Peyer's patch (tissue), 4 donors: ENCODE measurements at places on chromosomes 2 and 18.

- H3K4me1 ChIP-seq = no peaks in the 10 kb centered on the region
- no peaks in the 10 kb centered on the region for H3K36me3 ChIP-seq
- no peaks in the 10 kb centered on the region for H3K27me3 ChIP-seq
Measured at GRCh38 chr2:66813525-66813924, 378.6 kb downstream of the MEIS1 start.

- DNase-seq = no peak
- H3K4me3 ChIP-seq = no peak overlapping the region
- H3K27me3 ChIP-seq = no peaks in the 10 kb centered on the region
- no peak overlapping the region for H3K27ac ChIP-seq
- H3K4me1 ChIP-seq = no peaks in the 10 kb centered on the region
- no peaks in the 10 kb centered on the region for H3K36me3 ChIP-seq
Measured at GRCh38 chr2:225008935-225009334, 33.3 kb downstream of the DOCK10 start.

DNA sequence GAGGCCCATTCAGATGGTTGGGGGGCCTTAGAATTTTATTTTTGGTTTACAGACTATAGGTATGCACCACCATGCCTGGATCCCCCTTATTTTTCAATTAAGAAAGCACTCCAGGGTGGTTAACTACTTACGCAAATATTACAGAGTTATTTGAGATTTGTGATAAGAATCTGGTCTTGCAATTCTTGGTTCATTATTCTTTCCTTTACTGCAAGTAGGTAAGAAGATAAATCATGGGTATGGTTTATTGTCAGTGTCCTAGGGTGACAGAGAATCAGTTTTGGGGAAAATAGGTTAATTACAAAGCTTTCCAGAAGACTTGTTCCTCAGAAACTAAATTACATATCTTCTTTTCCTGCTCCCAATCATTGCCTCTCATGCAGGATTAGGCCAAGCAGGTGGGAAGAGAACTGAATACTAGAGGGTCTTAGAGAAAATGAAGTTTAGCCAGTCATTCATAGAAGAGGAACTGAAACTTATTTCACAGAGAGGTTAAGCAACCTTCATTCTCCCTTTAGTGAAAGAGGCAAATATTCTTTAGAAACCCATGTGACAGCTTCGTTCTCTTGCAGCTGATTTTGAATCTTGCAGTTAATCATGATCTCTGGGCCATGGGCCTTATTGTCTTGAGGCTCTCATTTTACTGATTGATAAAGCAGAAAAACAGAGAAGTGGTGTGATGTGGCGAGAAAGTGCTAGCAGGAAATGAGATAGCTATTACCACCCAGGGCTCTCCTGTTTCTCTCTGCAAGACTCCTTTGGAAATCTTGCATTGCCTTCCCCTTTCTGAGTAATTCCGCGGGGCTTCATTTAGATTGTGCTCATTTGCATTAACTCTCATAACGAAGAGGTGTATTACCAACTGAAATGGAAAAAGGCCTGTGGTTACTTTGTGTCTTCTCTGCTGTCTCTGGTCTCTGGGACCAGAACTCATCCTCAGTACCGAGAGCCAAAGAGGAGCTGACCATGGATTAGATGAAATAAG, 44.8 kb upstream of the ARHGAP25 start:
- DNase-seq = no peak
- H3K27ac ChIP-seq = no peak overlapping the region
- H3K4me3 ChIP-seq = no peak overlapping the region
- no peaks in the 10 kb centered on the region for H3K27me3 ChIP-seq
- H3K36me3 ChIP-seq = no peaks in the 10 kb centered on the region
- no peaks in the 10 kb centered on the region for H3K4me1 ChIP-seq

DNA sequence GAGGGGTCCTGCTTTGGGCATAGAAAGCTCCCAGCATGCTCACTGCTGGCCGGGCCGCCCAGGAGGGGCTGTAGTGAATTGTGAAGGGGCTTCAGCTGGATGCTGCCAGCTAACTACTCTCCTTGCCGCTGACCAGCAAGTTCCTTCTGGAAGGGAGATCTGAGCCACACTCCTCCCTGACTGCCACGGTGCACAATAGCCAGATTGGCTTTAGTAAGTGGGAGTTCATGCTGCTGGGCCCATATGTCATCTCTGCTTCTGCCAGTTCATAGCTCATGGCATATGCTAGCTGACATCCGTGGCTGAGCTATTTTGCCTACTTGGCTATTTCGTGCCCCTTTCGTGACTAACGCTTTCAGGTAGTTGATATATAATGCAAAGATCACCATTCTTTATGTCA, 51.6 kb upstream of the ROCK2 start:
- no peak for DNase-seq
- H3K4me3 ChIP-seq = no peak overlapping the region
- H3K27ac ChIP-seq = no peak overlapping the region
- no peaks in the 10 kb centered on the region for H3K27me3 ChIP-seq

GRCh38 chr2:69703189-69703588, 38.7 kb upstream of the ANXA4 start:
- no peaks in the 10 kb centered on the region for H3K27me3 ChIP-seq
- DNase-seq = no peak
- H3K4me3 ChIP-seq = no peak overlapping the region
- no peaks in the 10 kb centered on the region for H3K4me1 ChIP-seq

DNA sequence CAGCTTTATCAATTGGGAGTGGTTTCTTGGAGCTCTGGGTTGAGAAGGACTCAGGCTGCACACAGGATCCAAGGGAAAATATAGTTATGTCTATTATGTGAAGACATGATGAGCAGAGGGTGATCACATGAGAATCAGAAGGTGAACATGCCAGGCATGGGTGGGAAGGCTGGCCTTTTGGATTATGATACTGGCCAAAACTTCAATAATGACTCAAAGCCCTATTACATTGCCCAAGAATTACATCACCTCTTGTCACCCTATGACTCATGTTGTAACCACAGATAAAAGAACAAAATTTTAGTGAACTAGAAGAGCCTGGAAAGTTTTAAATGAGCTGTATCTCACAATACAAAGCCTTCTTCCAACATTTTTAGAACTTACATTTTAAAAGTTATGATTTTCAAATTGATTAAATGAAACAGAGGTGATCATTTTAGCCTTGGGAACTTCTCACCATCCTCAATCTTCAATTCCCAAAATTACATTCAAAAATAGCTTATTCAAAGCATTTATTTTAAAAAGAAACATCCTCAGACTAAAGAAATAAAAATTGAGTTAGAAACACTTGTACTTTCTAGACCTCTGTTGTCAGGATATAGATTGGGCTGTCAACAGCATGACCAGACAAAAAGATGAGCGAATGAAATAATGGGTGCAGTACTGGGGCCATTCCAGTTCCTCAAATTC, 428.3 kb downstream of the MBD2 start:
- no peak overlapping the region for H3K4me3 ChIP-seq
- H3K36me3 ChIP-seq = no peaks in the 10 kb centered on the region
- no peaks in the 10 kb centered on the region for H3K27me3 ChIP-seq
- no peaks in the 10 kb centered on the region for H3K4me1 ChIP-seq
- no peak overlapping the region for H3K27ac ChIP-seq
- DNase-seq = no peak

DNA sequence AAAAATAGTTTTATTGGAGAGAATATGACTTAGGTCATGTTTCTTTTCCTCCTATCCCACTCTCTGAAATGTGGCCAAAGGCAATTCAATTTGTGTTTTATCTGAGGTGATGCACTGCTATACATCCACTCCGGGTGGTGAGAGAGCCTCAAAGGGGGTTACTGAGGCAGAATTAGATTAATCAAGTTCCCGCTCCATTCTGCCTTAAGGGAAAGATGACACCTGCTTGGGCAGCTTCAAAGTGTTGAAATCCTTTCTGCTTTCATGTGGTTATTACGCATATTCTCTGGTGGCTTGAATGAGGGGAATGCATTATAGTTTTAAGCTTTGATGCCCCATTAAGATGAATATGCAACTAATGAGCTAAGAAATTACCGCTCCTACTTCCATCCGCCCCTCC, 213.0 kb upstream of the TMEFF2 start:
- H3K27me3 ChIP-seq = no peaks in the 10 kb centered on the region
- H3K36me3 ChIP-seq = no peaks in the 10 kb centered on the region
- DNase-seq = no peak
- H3K4me3 ChIP-seq = no peak overlapping the region

- no peaks in the 10 kb centered on the region for H3K36me3 ChIP-seq
- H3K27me3 ChIP-seq = no peaks in the 10 kb centered on the region
- H3K4me1 ChIP-seq = no peaks in the 10 kb centered on the region
- DNase-seq = no peak
- no peak overlapping the region for H3K4me3 ChIP-seq
Measured at GRCh38 chr2:32951672-32952071, 4.9 kb downstream of the LTBP1 start.

- no peak overlapping the region for H3K27ac ChIP-seq
- no peaks in the 10 kb centered on the region for H3K4me1 ChIP-seq
- no peaks in the 10 kb centered on the region for H3K27me3 ChIP-seq
- no peak for DNase-seq
- H3K36me3 ChIP-seq = no peaks in the 10 kb centered on the region
- no peak overlapping the region for H3K4me3 ChIP-seq
Measured at GRCh38 chr2:234267534-234267933, 217.0 kb downstream of the SPP2 start.

GRCh38 chr2:41160439-41160838, 708.5 kb upstream of the SLC8A1 start:
- H3K4me1 ChIP-seq = no peaks in the 10 kb centered on the region
- H3K27me3 ChIP-seq = no peaks in the 10 kb centered on the region
- no peak overlapping the region for H3K4me3 ChIP-seq
- no peaks in the 10 kb centered on the region for H3K36me3 ChIP-seq
- DNase-seq = no peak
- no peak overlapping the region for H3K27ac ChIP-seq

- H3K4me3 ChIP-seq = no peak overlapping the region
- H3K27me3 ChIP-seq = no peaks in the 10 kb centered on the region
- no peak overlapping the region for H3K27ac ChIP-seq
- no peak for DNase-seq
- no peaks in the 10 kb centered on the region for H3K4me1 ChIP-seq
- H3K36me3 ChIP-seq = no peaks in the 10 kb centered on the region
Measured at GRCh38 chr2:138090330-138090729, 126.1 kb downstream of the HNMT start.

DNA sequence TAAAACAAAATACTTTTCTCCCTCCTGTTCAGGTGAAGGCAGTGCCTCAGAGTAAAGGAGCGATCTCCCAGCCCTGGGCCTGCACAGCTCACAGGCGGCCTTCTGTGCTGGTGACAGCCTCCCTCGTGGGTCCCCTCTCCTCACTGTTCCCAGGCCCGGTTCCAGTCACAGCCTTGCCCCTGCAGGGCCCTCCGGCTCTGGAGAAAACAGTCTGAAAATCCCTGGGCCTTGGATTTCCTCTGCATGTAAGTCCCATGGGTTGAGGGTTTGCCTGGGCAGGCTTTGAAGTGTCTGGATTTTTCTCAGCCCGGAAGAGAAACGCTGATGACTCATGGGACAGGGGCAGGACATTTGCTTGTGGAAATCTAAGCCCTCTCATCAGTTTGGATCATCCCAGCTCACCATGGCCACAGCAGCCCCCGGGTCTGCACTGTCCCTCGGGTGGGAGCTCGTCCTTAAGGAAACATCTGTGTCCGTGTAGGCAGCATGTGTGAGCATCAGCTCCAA, 186.1 kb upstream of the RAB12 start:
- no peaks in the 10 kb centered on the region for H3K27me3 ChIP-seq
- no peaks in the 10 kb centered on the region for H3K4me1 ChIP-seq
- no peaks in the 10 kb centered on the region for H3K36me3 ChIP-seq
- DNase-seq = no peak
- no peak overlapping the region for H3K27ac ChIP-seq

DNA sequence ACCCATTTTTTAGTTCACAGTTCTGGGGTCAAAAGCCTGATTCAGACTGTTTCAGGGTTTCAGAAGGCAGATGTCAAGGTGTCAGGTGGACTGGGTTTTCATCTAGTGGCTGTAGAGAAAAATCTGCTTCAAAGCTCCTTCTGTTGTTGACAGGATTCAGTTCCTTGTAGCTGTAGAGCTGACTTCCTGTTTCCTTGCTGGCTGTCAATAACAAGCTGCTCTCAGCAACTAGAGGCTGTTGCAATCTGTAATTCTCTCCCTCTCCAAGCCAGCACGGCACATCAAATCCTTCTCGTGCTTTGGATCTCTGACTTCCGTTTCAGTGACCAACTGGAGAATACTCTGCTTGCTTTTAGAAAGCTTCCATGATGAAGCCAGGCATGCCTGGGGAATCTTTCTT, 179.4 kb downstream of the DOK6 start:
- no peak overlapping the region for H3K4me3 ChIP-seq
- H3K27me3 ChIP-seq = no peaks in the 10 kb centered on the region
- no peak overlapping the region for H3K27ac ChIP-seq
- H3K36me3 ChIP-seq = no peaks in the 10 kb centered on the region
- H3K4me1 ChIP-seq = no peaks in the 10 kb centered on the region

DNA sequence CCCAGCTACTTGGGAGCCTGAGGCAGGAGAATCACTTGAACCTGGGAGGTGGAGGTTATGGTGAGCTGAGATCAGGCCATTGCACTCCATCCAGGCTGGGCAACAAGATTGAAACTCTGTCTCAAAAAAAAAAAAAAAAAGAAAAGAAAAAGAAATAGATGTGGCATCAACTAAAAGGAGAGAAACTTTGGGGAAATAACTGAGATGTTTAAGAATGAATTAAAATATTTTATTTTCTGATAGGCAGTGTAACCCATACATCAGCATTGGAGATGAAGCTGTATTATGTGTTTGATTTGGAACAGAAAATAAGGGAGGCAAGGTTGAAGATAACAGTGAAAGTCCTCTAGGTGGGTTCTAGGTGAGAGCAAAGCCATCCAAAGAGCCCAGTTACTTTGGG, 110.7 kb upstream of the HNRNPA3 start:
- no peak for DNase-seq
- H3K27ac ChIP-seq = no peak overlapping the region
- no peaks in the 10 kb centered on the region for H3K4me1 ChIP-seq
- H3K36me3 ChIP-seq = no peaks in the 10 kb centered on the region

- no peak overlapping the region for H3K27ac ChIP-seq
- no peak overlapping the region for H3K4me3 ChIP-seq
- H3K4me1 ChIP-seq = no peaks in the 10 kb centered on the region
- H3K36me3 ChIP-seq = no peaks in the 10 kb centered on the region
Measured at GRCh38 chr2:119522671-119523070, 1.6 kb downstream of the SCTR start.

DNA sequence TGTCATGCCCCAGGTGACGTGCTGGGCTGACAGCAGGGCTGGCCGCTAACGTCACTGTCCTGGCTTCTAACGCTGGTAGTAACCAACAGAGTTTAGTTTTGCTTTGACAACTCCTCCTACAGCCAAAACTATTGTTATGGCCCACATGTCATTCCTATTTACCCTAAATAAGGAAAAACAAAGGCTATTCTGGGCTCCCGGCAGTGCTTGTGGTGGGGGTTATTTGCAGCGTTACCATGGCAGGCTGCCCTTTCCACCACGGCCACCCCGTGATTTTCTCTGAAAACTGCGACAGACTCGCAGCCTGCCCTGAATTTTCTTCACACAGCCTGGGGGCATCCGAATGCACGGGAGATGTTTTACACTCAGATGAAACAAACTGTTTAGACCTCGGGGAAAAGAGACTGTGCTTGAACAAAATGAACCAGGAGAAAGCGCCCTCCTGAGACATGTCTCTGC, 115.2 kb downstream of the FAM210A start:
- H3K4me1 ChIP-seq = peaks cover 22% of the 10 kb centered on the region
- DNase-seq = peak; percentile 70
- H3K4me3 ChIP-seq = peak overlapping the region; percentile 4
- H3K27ac ChIP-seq = peak overlapping the region; percentile 65
